ENCODE measurements at places on chromosomes 13 and 19.

DNA sequence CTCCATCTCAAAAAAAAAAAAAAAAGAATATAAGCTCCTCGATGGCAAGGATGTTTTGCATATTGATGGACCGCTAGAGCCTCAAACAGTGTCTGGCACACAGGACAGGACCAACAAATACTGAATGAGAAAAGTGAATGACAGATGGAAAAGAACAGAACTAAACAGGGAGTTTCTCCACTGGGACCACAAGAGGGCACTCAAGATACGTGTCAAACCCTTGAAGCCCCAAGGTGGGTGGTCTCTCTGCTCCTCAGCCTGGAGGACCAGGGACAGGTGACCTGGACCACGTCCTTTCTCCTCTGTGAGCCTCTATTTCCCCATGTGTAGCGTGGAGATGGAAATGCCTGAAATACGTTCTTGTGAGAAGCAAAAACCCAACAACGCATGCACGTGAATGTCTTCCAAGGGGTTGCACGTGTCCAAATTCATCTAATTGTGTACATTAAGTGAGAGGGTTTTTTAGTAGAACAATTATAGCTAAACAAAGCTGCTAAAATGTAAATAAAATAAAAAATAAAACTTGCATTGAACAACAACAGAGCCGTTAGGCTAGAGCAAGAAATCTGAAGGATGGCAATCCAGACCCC lies 5.7 kb upstream of the CDC42EP5 start:
- ATAC-seq, result peak; percentile 48

DNA sequence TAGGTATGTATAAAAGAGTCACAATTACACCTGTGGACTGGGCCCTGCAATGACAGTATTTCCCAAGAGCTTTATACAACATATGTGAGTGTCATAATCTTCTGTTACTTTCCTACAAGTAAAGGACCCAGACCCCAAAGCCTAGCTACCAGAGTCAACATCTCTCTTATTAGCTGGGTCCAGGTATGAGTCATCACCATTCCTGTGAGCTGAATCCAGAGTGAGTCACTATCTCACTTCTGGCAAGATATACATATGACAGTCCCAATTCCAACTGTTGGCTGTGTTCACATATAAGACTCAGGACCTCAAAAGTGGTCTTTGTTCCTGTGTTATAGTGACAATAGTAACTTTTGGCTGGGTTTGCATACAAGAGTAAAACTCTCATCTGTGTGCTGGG lies 46.7 kb downstream of the ZNF729 start:
- no peak for ATAC-seq

- peak; percentile 75 for ATAC-seq
These were observed 13.1 kb downstream of the GRAMD1A start for GRCh38 chr19:35013041-35013819.

- peak; percentile 83 for ATAC-seq
These were observed 372 bp upstream of the ZNF699 start for GRCh38 chr19:9309974-9310446.

DNA sequence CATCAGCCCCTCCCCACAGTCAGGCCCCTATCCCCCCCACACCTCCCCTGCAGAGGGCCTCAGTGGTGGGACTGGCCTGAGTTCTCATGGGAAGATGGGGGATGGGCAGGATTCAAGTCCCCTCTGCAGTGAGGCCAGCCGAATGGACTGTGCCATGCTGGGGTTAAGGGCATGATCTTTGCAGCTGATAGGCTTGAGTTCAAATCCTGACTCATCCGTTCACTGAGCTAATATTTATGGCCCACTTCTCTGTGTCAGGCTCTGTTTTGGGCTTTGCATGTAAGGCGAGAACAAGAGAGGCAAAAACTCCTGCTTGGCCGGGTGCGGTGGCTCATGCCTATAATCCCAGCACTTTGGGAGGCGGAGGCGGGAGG lies 20.7 kb downstream of the MARK4 start:
- ATAC-seq, result no peak

- ATAC-seq, result no peak
These were observed 1169.6 kb downstream of the EFNB2 start for GRCh38 chr13:105365831-105366230.

GRCh38 chr19:17327654-17328516 lies 6.8 kb downstream of the ANO8 start:
- peak; percentile 83 for ATAC-seq

- ATAC-seq, result no peak
These were observed 5.0 kb downstream of the APC2 start for GRCh38 chr19:1455002-1455335.

DNA sequence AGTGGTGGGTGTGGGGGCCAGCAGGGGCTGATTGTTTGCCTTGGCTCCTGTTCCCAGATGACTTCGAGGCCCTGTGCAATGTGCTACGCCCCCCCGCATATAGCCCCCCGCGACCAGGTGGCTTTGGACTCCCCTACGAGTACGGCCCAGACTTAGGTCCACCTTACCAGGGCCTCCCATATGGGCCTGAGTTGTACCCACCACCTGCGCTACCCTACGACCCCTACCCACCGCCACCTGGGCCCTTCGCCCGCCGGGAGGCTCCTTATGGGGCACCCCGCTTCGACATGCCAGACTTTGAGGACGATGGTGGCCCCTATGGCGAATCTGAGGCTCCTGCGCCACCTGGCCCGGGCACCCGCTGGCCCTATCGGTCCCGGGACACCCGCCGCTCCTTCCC lies 25.7 kb downstream of the LTBP4 start:
- no peak for ATAC-seq

DNA sequence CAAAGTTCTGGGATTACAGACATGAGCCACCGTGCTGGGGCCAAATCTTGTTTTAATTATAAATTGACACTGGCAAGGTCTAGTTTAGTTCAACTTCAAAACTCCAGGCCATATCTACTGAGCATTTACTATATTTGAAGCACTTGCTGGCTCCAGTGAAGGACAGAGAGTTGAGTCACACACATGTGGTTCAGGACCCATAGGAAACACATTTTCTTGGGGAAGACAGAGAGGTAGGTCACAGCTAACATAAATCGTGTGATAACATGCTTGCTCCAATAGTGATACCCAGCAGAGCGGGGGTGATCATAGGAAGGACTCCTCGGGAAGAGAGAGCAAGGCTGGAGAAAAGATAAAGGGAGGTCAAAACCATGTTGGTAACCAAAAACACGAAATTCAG lies 170.6 kb upstream of the TSC22D1 start:
- ATAC-seq, result no peak

- ATAC-seq, result no peak
These were observed 3.9 kb upstream of the ATP11A start for GRCh38 chr13:112685896-112686295.

GRCh38 chr13:78105656-78106055 lies 187.0 kb upstream of the EDNRB start:
- no peak for ATAC-seq

- no peak for ATAC-seq
These were observed 32.6 kb downstream of the TFDP1 start for GRCh38 chr13:113616991-113617749.

DNA sequence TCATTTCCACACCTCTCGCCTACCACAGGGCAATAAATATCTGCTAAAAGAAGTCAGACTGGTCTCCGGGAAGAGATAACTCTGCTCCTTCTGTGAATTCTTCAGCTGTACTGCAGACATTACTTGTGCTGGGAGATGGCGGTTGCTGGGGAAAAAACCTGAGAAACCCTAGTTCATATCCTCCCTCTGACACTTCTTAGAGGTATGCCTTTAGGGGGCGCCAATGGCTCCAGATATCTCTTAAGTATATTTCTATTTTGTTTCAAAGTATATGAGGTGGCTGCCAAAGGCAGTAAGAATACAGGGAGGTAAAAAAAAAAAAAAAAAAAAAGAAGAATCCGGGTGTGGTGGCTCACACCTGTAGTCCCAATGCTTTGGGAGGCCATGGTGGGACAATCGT lies 175.2 kb downstream of the PAN3 start:
- no peak for ATAC-seq

GRCh38 chr19:3977242-3978143 lies 6.6 kb upstream of the DAPK3 start:
- no peak for ATAC-seq

DNA sequence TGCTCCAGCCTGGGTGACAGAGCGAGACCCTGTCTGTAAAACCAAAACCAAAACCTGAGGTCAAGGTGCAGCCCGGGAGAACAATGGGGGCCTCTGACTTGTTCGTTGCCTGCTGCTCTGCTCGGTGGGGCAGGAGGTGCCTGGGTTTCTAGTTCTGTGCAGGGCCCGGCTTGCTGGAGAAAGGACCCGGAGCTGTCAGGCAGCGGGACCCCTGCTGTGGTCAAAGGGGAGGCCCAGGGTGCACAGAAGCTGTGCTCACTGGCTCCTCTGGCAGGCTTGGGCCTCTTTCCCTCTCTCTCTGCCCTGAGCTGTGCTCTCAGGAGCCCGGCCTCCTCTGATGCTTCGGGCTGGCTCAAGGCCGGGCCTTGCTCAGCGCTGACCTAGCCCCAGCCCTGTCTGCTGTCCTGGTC lies 3.5 kb downstream of the LRP3 start:
- no peak for ATAC-seq

GRCh38 chr19:29031216-29031615 lies 181.7 kb downstream of the UQCRFS1 start:
- ATAC-seq, result no peak

- ATAC-seq, result no peak
These were observed 103.7 kb downstream of the MYO16 start for GRCh38 chr13:108733022-108733560.

GRCh38 chr13:113231306-113232207 lies 22.1 kb downstream of the CUL4A start:
- peak; percentile 38 for ATAC-seq

DNA sequence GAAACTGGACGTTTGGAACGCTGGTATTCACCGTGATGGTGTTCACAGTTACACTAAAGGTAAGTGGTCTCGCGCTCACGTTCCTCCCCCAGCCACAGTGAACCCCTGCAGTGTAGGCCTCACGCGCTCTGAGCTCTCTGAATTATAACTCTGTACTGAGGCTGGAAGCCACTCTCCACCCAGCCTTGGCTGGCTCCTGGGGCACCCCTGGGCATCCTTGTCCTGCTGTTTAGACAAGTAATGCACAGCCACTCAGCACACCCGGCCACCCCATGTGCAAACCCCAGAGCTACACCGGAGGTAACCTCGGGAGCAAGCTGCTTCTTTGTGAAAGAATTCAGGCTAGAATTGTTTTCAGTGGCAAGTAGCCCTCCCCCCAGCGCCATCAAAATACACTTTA lies 97.3 kb upstream of the MCF2L start:
- ATAC-seq, result no peak

DNA sequence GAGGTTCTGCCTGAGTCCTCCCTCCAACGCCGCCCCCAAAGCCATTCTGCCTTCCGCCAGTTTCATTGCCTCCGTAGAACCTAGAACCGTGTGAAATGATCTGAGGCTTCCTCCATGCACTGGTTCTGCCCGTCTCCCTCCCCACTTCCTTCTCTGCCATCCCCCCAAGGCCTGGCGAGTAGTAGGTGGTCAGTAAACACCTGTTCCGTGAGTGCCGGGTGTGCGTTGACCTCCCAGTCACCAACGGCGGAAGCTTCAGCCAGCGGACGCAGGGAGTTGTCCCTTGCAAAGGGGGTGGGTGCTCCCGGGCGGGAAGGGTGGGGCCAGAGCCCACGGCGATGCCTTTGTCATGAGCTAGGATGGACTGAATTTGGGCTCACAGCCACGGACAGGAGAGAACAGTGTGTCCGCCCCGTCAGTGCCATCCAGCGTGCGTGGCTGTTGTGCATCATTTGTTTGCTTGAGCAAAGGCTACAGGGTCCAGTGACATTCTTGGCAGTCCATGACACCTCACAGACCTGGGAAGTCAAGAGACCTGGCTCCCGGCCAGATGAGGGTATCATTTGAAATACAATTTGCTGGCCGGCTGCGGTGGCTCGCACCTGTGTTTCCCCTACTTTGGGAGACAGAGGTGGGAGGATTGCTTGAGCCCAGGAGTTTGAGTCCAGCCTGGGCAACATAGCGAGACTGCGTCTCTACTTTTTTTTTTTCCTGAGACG lies 43.1 kb downstream of the NFIC start:
- no peak for ATAC-seq

DNA sequence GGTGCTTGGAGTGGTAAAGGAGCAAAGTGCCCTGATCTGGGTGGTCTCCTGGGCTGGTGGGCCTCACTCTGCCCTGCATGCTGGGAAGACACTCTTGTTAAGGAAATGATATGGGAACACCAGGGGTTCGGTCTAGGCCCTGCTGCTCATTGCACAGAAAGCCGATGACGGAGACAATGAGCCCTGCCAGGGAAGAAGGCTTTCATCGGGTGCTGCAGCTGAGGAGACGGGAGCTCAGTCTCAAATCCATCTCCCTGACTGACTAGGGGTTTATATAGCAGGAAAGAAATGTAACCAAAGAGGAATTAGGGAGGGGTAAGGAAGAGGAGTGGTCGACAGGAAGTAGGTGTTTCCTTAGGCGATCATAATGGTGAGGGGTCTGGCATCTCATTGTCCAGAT lies 253.4 kb downstream of the TEX29 start:
- ATAC-seq, result no peak

GRCh38 chr13:20891034-20891433 lies 11.5 kb downstream of the XPO4 start:
- ATAC-seq, result no peak

- ATAC-seq, result no peak
These were observed 12.5 kb downstream of the MEIS3 start for GRCh38 chr19:47406711-47407416.

DNA sequence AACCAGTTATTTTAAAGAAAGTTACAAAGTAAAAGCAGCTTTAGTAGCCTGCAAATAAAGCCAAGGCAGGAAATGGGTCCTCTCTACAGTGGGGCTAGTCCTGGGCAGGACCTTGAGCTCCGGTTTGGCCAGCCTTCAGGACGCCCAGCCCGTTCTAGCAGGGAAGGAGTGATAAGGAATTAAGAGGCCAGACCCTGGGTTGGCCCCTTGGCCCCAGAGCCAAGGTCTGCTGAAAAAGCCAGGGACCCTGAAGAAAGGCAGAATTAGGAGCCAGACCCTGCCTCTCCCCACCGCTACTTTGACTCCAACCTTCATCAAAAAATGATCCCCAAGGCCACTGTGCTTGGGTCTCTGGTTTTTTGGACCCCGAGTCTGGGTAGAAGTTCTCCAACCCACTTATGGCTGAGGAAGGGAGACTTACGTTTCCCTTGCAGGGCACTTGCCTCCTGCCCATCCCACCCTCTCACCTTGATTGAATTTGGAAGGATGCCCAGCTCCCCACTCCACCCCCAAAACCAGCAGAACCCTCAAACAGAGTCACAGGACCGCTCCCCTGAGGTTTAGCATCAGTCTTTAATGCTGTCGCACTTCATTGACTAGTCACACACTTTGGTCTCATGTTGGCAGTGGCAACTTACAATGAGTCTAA lies 3.9 kb downstream of the DNAJB1 start:
- no peak for ATAC-seq

DNA sequence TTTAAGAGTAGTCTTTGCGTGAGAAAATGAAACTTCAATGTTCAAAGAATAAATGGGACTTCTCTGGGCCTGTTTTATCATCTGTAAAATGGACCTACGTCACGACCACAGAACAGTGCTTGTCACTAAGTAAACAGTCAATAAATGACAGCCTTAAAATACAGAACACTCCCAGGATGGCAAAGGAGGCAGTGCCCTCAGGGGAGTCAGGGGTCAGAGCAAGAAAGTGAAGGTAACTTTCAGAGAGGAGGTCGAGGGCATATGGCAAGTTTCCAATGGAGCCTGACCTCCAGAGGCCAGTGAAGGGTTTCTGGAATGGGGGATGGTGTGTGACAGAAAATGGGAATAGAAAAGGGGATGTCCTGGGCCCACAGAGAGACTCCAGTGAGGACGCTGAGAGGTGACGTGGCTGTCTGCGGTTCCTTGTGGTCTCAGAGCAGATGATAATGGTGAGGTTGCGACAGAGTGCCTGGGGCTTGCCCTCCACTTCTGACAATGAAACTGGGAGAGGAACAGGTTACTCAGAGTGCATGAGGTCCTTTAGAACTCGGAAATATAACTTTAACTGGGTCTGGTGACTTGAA lies 91.8 kb downstream of the UBL3 start:
- peak; percentile 96 for ATAC-seq

Data from activated T-helper 17 cell treated with anti-CD3 and anti-CD28 coated beads, Interleukin-2, amount 50 U/mL, for 72 hours (primary cell).